ENCODE measurements at places on chromosomes 13 and 19. TPM values are rescaled to one million over a fixed set of nuclear protein-coding genes. Genes with fewer than 3 reads are reported as not detected.

The C13orf42 gene
- total RNA-seq, result not detected

DNA sequence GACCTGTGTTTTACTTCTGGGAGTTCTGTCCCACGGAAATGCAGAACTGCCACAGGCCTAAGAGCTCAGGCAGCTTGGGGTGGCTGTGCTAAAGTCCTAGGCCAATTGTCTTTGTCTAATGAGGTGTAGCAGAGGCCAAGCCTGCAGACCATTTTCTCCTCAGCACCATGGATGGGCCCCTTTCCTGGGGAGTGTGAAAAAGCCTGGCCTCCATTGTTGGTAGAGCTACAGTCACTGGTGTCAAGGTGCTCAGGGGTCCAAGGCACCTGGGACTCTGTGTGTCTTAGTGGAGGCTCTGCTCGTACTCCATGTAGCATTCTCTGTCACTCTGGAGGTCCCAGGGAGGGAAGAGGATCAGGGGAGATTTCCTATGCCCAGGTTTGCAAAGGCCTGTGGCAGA is 329.6 kb downstream of the SLITRK5 start:
- no peak overlapping the region for H3K27ac ChIP-seq
- no peaks in the 10 kb centered on the region for H3K36me3 ChIP-seq
- peaks cover 4% of the 10 kb centered on the region for H3K4me1 ChIP-seq
- no peak overlapping the region for H3K4me3 ChIP-seq
- no peaks in the 10 kb centered on the region for H3K27me3 ChIP-seq

DNA sequence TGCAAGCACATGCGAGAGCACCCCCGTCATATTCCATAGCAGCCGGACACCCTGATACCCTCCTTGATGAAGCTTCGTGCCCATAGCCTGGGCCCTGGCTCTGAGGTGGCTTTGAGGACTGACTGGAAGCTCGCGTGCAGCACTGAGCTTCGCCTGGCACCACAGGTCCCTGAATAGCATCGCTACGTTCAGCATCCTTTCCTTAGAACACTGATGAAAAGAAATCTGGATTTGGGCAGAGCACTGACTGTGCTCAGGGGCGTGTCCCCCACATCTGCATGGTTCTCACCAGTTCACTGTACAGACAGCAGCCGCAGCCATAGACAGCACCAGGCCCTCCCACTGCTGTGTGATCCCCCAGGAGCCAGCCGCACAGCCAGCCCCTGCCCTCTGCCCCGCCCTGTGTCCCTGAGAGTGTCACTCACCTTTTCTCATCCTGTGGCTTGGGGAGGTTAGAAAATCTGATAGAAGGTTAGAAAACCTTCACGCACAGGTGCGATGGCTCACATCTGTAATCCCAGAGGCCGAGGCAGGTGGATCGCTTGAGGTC is 49.3 kb upstream of the SPACA7 start:
- no peaks in the 10 kb centered on the region for H3K4me1 ChIP-seq

- DNase-seq, result no peak
- no peaks in the 10 kb centered on the region for H3K36me3 ChIP-seq
- peaks cover 20% of the 10 kb centered on the region for H3K4me1 ChIP-seq
Measured at GRCh38 chr13:51645761-51646670, 61.8 kb downstream of the WDFY2 start.

- DNase-seq, result no peak
- H3K27me3 ChIP-seq, result no peaks in the 10 kb centered on the region
- H3K36me3 ChIP-seq, result no peaks in the 10 kb centered on the region
- no peak overlapping the region for H3K4me3 ChIP-seq
Measured at GRCh38 chr19:1854542-1855039, 6.3 kb upstream of the REXO1 start.

DNA sequence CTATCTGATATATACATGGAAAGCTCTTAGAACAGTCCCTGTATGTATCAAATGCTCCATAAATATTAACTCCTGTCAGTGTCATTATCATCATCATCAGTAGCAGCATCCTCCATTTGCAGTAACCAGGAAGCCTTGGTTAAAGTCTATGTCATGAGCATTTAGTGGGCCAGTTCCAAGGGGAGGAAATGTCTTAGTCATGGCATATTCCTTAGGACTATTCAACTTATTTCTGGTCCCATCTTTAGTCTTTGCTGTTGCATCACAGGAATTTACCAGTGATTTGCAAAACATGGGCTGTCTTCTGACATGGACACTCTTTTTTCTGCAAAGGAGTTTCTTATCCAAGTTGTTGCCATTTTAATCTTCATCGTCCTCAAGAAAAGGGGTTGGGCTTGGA is 98.4 kb downstream of the WDFY2 start:
- no peak for DNase-seq
- no peak overlapping the region for H3K27ac ChIP-seq
- no peaks in the 10 kb centered on the region for H3K4me1 ChIP-seq
- H3K27me3 ChIP-seq, result no peaks in the 10 kb centered on the region
- no peak overlapping the region for H3K4me3 ChIP-seq

The FXYD1 gene
- 4.5 TPM for total RNA-seq

The DAZAP1 gene
- total RNA-seq, result 49.5 TPM

The KLHL1 gene
- not detected for total RNA-seq

DNA sequence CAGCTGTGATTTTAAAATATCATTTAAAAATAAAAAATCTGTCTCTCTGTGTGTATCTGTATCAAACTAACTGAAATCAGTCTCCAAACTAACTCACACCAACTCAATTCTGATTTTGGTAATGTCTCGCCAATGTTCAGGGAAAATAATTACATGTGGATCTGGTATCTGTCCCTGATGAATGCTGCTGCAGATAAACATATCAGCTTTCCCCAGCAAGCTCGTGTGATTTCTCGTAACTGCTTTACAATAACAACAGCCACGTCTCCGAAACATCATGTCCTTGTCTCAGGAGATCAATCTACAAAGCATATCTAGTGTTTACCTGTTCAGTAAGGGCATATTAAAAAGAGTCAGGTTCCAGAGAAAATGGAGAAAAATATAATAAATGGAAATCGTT is 129.0 kb downstream of the IRS2 start:
- no peak overlapping the region for H3K4me3 ChIP-seq
- no peak overlapping the region for H3K27ac ChIP-seq
- H3K4me1 ChIP-seq, result no peaks in the 10 kb centered on the region
- no peaks in the 10 kb centered on the region for H3K27me3 ChIP-seq
- no peak for DNase-seq
- H3K36me3 ChIP-seq, result no peaks in the 10 kb centered on the region
